ENCODE measurements at places on chromosomes 11 and 22.
A peak's percentile ranks its signal among the peaks of the same experiment; 100 is the strongest.

DNA sequence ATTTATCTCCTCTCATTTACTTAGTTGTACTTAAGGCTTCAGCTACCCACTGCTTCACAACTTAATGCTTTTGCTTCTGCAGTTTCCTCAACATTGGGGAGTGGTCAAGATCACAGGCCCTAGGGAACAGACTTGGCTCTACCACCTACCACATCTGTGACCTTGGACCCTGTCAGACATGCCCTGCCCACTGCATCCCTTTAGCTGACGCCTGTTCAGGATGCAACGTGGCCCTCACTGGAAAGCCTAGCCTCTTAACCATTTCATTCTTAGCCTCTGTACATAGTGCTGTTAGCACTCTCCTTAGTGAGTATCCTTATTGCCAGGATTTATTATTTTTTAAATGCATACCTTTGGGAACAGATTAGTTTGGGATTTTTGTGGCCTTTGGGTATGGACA lies 34.4 kb downstream of the TNRC6B start:
- no peak for DNase-seq

DNA sequence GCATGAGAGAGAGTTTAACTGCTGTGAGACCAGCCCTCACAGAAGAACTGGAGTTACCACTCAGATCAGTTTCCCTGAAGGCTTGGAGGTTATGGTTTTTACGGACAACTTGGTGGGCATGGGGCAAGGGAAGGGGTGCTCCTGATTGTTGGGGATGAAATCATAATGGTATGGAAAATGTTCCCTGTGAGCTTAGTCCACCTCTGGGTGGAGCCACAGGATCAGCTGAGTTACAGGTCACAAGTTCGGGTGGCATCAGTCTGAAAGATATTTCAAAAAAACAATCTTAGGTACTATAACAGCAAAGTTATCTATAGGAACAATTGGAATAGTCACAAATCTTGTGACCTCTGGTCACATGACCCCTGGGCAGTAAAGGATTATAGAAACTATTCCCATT lies 162.9 kb downstream of the DLG2 start:
- DNase-seq = no peak

- no peak for DNase-seq
Observed at GRCh38 chr11:122045181-122045586, 70.8 kb downstream of the BLID start.

DNA sequence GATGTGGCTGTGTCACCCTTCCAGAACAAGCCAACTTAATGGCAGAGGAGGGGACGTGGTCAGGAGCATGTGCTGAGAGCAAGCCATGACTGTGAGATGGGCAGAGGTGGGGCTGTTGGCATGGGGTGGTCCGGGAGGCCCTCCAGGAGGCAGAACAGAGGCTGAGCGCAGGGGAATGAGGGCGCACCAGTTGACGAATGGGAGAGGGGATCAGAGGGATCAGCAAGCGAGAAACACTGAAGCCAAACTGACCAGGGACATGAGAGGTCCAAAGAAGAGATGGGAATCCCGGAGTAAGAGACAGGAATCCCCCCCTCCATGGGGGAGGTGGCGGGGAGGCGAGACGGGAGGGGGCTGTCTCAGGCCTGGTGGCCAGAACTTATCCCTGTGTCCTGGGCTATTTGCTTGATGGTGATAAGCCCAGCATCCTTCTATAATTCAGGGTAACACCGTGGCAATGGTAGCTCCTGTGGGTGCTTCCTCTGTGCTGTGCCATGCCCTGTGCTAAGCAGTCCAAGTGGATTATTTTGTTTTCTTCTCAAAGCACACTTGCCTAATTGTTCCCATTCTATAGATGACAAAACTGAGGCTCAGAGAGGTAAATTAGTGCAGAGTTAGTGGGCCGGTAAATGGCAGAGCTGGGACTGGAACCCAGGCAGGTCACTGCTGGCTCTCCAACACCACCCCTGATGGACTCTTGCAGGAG lies 83.4 kb upstream of the SHISAL1 start:
- DNase-seq = no peak

- DNase-seq = peak; percentile 57
Observed at GRCh38 chr11:61955422-61956135, 5.4 kb downstream of the BEST1 start.

All from activated CD4-positive, alpha-beta T cell treated with anti-CD3 and anti-CD28 coated beads for 48 hours (primary cell).